ENCODE measurements at places on chromosomes 1 and 21.

DNA sequence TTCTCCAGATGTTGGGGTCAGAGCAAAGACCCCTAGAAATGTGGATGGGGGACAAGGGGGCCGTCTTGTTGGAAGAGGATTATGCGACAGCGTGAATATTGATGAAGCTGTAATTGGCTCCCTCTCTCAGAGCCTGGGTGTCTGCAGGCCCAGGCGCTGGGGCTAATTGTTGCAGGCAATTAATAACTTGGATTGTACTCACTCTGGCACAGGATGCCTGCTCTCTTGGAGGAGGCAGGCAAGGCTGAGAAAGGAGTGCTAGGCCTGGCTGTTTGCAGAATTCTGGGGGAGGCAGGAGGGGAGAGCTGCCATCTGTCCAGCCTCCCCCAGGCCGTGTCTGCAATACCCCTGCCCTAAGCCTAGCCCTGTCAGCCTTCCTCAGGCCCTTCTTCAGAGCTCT lies 4.1 kb upstream of the DISP3 start:
- no peak for DNase-seq

DNA sequence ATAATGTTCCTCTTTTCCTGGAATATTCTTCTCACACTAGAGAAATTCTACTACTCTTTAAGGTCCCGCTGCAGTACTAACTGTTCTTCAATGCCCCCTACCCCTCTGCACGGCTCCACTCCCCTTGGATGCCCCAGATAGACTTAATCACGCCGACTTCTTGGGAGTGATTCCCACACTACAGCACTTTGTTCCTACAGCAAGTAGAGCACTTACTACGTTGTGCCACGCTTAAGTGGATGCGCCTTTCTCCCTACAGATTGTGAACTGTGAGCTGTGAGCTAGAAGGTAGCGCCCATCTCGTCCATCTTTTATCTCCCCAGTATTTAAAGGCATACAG lies 2.2 kb downstream of the ZNF436 start:
- DNase-seq: peak; percentile 3

DNA sequence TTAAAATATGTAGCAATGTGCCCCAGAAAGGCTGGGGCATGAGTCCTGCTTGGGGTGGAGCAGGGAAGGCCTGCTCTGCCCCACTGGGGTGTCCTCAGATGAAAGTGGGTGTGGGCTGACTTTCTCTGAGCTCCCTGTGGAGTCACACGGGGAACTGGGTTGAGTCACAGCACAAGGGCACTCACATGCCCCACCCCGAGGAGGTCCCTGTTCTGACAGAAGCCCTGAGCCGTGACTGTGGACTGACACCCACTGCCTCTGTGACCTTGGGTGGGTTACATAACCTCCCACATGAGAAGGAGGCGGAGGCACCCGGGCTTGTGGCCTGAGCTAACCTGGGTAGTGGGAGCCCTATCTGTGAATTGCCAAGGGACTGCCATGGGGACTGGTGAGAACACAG lies 52.5 kb upstream of the TINAGL1 start:
- DNase-seq: no peak

DNA sequence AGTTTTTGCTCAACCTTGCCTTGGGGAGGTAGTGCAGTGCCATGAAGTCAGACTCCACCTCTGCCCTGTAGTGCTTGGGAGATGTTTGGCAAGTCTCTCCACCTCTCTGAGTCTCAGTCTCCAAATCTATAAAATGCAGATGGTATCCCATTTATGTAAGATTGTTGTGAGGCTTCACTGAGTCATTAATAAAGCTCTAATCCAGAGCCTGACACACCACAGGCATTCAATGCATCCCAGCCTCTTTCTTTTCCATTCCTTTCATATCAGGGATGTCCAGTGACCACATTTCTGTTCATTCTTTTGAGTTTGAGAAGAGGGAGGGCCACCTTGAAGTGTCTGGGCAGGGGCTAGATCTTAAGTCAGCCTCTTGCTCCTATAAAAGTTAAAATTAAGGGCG lies 37.6 kb upstream of the LMO4 start:
- no peak for DNase-seq

DNA sequence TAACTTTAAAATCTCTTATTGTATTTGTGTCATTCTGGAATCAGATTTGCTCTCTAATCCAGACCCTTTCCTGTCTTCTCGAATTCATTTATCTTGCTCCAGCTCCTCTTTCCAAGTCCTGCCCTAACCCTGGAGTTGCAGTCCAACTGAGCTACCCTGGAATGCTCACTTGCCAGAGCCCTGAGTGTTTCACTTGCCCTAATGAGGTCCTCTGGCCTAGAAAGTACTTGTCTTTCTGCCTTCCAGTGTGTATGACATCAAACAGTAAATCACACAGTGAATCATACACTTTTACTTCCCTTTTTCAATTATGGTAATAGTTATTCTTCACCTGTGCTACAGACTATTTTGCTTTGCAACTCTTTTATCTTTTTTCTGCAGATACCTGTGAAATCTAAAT lies 96.9 kb downstream of the NEK7 start:
- no peak for DNase-seq

DNA sequence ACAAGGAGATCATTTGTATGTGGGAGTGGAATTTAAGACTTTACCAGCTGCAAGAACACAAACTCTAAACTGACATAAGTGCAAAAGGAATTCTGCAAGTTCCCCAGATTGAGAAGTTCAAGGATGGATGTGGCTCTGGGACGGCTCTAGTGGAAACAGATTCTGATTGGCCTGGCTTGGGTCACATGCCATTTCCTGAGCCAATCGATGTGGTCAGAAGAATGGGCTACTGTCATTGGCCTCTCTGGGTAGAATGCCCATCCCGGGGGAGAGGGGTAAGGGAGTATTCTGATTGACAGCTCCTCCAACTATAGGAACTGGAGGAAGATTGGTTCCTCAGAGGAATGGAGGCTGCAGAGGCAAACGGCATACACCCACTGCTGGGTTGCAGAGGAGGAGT lies 6.0 kb upstream of the IFNLR1 start:
- no peak for DNase-seq

- DNase-seq: no peak
Measured at GRCh38 chr1:234843946-234844345, 234.0 kb upstream of the IRF2BP2 start.

- DNase-seq: peak; percentile 49
Measured at GRCh38 chr1:182054698-182055326, 6.7 kb downstream of the ZNF648 start.

GRCh38 chr21:10464975-10465374 lies 56.4 kb upstream of the TPTE start:
- DNase-seq: no peak

GRCh38 chr1:162487241-162487640 lies 10.4 kb upstream of the UHMK1 start:
- DNase-seq: no peak

DNA sequence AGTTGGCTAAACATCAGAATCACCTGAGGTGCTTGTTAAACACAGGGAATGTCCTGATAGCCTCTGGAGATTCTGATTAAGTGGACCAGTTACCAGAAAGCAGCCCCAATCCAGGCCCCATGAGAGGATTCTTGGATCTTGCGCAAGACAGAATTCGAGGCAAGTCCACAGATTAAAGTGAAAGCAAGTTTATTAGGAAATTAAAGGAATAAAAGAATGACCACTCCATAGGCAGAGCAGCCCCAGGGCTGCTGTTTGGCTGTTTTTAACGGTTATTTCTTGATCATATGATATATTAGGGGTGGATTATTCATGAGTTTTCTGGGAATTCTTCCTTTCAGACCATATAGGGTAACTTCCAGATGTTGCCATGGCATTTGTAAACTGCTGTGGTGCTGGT lies 176.2 kb downstream of the ROR1 start:
- no peak for DNase-seq

DNA sequence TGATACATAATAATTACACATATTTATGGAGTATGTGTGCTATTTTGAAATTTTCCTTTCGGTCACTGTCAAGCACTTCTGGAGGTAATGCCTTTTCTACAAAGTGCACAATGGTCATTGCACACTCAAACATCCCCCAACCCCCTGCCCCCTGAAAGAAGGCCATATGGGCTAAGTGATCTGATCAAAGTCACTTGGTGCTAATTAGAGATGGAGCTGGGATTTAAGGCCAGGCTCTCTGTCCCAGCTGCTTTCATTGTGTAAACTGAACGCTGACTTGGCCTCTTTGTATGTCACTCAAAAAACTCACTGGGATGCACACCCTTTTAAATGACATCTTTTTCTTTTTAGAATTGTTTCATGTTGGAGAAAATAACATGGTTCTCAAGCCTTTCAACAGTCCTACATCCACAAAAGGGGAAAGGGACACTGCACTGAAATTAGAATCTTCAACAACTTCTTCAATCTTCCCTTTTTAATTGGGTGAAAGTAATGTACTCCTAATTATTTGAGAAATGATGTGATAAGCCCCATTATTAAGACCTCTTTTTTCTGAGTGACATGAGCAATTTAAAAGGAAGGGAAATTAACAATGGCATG lies 149.2 kb downstream of the ST6GALNAC5 start:
- no peak for DNase-seq

GRCh38 chr1:182357171-182357570 lies 34.4 kb downstream of the GLUL start:
- no peak for DNase-seq

GRCh38 chr1:168100315-168101002 lies 36.3 kb downstream of the GPR161 start:
- no peak for DNase-seq

DNA sequence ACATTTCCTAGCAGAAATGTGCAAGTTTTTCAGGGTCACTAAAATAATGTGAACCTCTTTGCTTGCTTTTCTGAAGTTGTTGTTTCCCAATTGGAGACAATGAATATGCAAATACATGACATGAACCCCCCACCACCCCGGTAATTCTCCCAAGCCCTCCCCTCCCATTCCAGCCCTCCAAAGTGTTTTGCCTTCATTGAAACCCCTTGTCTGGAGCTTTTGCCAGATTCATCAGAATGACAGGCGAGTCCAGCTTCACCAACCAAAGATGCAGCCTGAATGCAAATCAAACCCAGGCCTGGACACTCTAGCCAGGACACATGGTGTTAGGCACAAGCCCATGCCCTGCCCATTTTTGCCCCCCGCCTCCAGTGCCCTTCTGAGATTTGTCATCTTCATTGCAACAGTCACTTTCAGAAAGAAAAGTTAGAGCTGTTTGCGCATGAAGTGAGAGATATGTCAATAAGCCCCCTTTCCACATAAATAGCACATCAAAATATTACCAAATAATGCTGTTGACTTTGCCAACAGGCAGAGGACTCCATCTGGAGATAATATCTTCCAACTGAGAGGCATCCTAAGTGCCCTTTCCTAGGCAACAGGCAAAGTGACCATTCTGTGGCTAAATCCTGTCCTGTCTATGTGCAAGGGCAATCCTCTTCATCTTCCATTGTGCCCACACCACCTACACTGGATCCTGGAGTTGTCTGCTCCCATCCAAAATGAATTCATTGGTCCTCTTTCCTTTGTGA lies 145.6 kb upstream of the NFIA start:
- DNase-seq: no peak

GRCh38 chr1:17892225-17892624 lies 137.1 kb downstream of the ACTL8 start:
- DNase-seq: no peak

GRCh38 chr1:159113596-159114433 lies 37.2 kb upstream of the AIM2 start:
- DNase-seq: no peak

- no peak for DNase-seq
Measured at GRCh38 chr1:156097499-156098178, 15.4 kb upstream of the MEX3A start.

DNA sequence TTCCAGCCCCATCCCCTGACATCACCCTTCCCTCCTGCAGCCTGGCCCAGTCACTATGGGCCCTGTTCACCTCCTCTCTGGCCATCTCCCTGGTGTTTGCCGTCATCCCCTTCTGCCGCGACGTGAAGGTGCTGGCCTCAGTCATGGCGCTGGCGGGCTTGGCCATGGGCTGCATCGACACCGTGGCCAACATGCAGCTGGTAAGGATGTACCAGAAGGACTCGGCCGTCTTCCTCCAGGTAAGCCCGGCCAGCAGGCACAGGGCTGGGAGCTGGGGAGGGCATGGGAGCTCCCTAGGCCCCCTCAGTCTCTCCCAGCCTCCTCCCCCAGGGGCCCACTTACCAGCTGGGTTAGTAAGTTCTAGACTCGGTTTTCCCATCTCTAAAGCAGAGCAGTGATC lies 52.1 kb downstream of the ELK4 start:
- no peak for DNase-seq

All from CD4-positive, alpha-beta memory T cell (primary cell).